ENCODE measurements at places on chromosomes 3 and 15.

DNA sequence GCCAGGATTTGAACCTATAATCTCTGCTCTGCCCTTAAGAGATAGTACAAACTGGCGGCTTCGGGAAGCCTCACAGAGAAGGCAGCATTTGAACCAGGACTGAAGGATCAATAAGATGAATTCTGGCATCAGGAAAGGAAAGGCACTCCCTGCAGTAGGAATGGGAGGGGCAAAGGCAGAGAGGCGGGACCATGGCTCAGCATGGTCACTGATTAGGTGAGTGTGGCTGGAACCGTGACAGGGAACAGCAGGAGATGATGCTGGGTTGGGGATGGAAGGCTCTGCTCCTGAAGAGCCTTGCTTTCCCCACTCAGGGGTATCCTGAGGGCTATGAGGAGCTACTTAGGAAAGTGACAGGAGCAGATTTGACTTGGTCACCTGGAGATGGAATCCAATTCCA is 158.5 kb downstream of the FEZF2 start:
- no peak for DNase-seq

- DNase-seq, result no peak
These were observed 8.2 kb upstream of the PODXL2 start for GRCh38 chr3:127620637-127621375.

DNA sequence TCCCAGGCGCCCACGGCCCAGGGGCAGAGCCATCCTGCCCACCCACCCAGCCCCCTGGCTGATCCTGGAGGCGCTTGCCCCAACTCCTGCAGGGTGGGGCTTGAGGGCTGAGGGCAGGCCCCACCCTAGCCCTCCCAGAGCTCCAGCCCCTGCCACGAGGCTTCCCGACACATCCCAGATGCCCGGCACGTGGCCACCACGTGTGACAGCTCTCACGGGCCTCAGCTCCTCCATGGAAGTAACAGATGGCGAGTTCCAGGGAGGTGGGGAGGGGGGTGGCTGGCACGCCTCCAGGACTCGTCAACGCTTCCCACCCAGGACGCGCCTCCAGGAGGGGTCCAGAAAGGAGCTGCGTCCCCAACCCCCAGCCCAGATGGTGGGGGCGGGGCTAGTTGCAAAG is 29.1 kb downstream of the PLXND1 start:
- DNase-seq, result no peak

DNA sequence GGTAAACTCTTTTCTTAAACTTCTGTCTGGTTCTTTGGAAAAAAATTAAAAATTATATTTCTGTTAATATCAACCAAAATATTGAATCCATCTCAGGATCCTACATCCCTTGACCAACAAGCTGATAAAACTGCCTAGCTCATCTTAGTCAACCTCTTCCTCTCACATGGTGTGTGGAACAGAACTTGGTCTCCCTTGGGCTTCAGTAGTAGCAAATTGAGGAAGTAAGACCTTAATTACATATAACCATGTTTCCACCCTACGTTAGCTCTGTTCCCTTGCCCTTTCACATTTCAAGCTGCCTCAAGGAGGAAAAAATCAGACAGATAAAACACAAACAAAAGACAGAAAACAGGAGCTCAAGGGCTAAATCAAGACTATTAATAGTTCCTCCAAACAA is 116.4 kb downstream of the GREM1 start:
- no peak for DNase-seq

GRCh38 chr3:14352002-14352627 is 50.3 kb upstream of the SLC6A6 start:
- DNase-seq, result no peak

GRCh38 chr15:60973637-60974415 is 255.3 kb downstream of the RORA start:
- peak; percentile 56 for DNase-seq

DNA sequence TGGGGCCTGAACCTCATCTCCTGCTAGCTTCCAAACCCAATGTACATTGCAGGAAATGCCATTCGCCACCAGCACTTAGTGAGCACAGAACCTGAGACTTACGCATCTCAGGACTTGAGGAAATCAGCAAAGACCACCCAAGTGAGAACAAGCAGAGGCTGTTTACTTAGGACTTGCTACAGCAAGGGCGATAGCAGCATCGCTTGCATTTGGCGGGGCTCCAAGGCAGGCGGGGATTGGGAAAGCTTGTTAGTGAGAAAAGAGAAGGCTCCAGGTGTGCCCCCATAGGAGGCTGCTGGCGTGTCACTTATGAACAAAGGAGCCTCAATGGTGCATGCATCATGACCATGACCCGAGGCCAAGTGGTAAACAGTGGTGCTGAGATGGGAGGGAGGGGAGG is 19.7 kb downstream of the SLC6A20 start:
- no peak for DNase-seq

DNA sequence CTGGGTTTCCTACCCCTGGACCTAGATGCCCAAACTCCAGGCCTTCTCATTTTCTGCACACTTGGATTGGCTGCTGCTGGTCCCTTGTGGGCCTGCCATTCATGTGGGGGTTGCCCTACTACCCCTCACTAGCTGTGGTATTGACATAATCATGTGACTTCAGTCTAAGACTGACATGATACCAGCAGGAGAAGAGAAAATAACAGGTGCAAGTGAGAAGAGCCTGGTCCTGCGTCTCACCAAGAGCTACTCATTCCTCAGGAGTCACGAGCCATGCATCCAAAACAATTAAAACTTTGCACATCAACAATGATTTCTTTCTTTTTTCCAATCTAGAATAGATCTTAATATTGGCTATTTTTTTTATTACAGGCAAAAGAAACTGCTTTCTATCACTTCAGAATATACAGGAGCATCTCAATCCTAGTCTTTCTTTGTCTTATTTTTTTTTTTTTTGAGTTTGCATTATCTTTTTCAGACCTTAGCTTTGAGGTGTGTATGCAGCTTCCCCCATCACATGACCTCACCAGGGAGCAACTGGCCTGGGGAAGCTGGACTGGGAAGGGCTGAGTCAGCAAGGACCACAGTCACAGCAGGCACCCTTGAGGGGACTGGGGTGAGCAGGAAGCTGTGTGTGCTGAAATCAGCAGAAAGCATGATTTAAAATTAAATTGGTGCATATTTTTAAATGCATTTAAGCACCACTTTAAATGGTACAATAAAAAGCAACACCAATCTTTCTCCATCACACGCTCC is 27.6 kb downstream of the SLC9A9 start:
- DNase-seq, result no peak

GRCh38 chr15:84953136-84953535 is 28.5 kb upstream of the PDE8A start:
- no peak for DNase-seq

DNA sequence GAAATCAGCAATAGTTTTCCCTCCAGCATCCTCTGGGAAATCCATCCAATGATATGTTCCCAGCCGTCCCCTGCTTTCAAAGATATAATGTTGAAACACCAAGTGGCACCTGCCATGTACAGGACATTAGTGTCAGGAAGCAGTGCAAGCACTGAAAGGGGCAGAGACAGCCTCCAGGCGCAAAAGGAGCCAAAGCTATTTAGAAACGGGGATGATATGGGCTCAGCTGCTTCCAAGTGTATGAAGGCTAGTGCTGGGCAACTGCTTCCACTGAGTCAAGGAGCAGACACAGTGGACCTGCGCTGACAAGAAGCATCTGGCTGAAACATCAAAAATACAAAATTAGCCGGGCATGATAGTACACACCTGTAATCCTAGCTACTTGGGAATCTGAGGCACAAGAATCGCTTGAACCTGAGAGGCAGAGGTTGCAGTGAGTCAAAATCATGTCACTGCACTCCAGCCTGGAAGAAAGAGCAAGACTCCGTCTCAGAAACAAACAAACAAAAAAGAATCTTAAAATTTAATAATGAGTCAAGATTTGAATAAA is 119.7 kb downstream of the AQP9 start:
- no peak for DNase-seq

DNA sequence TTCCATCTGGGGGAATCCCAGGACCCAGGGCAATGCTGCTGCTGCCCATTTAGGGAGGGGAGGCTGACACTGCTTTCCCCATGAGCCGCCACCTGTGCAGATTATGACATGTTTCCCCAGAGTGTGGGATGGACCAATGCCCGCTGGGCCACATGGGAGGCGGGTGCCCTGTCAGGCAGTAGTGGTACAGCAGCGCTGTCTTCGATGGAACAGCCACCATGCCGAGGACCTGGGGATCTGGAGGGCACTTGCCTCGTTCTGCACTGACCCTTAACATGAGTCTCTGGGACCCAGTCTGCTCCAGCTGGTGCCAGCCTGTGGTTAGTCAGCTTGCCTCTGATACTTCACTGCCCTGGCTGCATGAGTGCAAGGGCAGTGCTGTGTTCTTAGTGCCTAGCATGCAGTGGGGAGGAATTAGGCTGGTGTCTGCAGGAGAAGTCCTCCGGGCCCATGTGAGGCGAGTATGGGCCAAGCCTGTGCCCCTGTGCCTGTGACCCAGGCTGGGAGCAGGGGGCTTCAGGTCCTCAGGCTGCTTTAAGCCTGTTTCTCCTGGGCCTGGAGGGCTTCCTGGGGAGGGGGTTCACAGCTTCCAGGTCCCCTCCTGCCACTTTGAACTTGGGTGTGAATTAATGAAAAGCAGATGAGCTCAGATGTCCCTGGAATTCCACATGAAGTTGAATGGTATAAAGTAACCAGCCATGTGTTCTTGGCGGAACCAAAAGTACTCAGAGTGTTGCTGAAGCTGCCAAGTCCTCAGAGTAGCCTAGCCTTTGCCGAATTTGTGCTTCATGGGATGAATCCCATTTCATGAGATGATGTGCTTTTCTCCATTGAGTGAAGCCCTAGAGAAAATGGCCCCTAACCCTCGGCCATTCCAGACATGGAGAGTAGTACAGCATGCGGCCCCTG is 22.9 kb downstream of the KLF13 start:
- DNase-seq, result no peak

DNA sequence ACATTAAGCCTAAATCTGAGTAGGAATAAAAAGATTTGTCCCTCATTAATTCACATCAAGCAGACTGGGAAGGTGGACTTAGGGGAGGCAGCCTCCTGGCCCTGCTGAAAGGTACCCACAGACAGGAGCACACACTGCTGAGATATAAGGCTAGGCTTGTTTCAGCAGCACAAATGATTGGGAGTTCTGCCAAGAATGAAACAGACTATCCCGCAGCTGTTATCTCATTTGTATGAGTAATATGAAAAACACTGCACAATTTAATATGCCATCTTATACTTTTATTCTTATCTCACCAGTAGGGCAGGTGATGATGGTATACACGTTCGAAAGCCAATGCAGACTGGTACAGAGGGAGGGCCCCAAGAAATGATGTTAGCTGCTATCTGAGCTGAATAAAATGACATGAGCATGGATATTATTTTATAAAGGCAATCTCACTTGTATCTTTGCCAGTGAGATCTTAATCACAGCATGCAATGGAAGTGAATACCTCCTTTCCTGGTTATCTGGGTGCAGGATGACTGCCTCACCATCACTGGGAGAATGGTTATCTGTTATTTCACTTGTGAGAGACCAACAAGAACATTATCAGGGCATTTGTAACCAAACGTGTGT is 258.7 kb upstream of the PPP2R3A start:
- DNase-seq, result no peak

GRCh38 chr3:3559786-3560185 is 239.4 kb upstream of the LRRN1 start:
- no peak for DNase-seq

- DNase-seq, result no peak
These were observed 15.9 kb upstream of the SMAD3 start for GRCh38 chr15:67049351-67050044.

DNA sequence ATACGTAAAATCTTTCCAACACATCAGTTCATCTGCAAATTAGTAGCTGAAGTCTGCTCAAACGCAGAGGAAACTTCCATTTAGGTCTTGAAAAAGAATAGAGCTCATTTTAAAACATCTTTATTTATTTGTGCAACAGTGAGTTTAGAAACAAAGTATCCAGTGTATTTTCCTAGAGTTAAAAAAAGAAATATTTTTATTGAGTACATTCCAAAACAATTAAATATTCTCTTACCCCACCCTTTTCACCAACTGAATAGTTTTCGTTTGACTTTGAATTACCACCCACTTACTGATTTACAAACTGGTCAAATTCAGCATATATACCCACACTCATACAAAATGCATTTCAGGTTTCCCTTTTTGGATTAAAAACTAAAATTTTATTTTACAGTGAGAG is 104.7 kb downstream of the ZBTB20 start:
- no peak for DNase-seq

GRCh38 chr3:116717566-116717965 is 8.0 kb downstream of the TUSC7 start:
- no peak for DNase-seq

DNA sequence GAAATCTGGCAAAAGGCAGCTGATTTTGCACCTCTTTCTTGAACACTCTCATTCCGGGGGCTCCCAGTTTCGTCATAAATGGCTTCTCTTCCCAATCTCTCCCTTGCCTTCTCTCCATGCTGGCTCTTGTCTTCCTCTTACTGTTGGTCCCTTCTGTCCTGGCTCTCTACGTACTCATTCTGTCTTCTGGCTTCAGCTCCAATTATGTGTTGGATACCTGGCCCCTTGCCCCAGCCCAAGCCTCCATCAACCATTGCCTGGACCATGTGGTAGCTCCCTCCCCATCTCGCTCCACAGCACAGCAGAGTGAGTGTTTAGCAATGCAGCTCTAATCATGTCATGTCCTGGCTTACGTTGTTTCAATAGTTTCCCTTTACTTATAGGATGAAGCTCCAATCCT is 21.7 kb upstream of the KY start:
- no peak for DNase-seq

All from retina (tissue), 1 donor.